ENCODE measurements at places on chromosomes 3 and 15.

GRCh38 chr3:2375376-2375775, 276.7 kb downstream of the CNTN4 start:
- DNase-seq, result no peak

DNA sequence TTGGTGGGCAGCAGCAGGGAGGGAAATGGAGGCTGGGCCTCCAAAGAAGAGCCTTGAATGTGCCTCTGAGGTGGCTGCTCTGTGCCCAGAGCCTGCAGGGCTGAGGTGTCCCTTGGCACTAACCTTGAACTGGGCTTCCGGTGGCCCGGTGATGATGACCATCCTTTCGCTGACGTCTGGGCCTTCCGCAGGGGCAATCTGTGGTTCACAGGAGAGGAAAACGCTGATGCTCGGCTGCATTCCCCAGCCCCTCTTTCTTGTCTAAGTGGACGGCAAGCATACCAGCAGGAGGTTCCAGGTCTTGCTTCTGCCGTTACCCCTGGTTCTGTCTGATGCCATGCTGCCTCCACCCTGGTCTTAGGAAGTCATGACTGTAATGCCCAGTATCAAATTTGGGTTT, 65.9 kb downstream of the SENP2 start:
- DNase-seq, result no peak

GRCh38 chr3:46935168-46935858, 41.2 kb downstream of the CCDC12 start:
- DNase-seq, result no peak

- no peak for DNase-seq
Observed at GRCh38 chr3:32959371-32959770, 7.9 kb downstream of the CCR4 start.

DNA sequence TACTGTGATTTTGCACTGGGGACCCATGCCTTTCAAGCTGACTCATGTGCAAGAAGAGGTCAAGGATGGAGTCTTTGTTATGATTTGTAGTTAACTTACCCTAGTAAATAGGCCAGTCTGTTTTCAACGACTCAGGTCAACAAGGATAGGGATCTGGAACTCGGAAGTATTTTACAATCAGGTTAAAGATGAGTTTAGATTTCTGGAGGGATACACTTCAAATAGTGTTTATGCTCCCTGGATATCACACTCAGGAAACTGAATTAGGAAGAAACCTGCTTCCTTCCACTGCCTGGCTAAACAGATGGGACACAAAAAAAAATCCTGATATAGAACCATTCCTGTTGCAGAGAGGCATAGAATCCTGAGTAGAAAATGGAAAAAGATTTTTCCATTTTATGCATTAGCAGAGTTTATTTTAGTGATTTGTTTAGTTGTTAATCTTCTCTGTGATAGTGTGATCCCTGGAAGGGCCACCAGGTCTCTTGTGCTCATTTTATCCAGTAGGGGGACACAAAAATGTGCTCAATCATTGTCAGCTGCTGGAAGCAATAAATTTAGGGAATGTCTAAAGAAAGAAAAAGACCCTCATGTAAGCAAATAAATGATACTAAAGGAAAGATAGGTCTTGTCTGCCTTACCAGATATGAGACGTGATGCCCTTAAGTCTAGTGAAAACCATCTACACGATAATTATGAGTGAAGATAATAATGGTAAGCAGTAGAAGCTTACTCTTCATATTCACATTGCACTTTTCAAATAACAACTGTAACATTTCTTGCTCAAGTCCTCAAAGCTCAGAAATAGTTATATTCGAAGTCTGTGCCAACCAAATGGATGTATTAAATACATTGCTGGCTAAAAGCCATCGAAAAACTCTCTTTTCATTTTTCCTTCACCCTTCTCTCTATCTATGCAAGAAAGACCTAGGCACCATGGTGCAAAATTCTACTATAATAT, 452.1 kb upstream of the KCNMB2 start:
- no peak for DNase-seq

GRCh38 chr3:157063926-157064325, 96.0 kb downstream of the CCNL1 start:
- no peak for DNase-seq

GRCh38 chr3:110685630-110686029, 386.0 kb upstream of the NECTIN3 start:
- no peak for DNase-seq

- no peak for DNase-seq
Observed at GRCh38 chr3:127420829-127421228, 133.0 kb upstream of the PRR20G start.

GRCh38 chr3:107950417-107950816, 140.4 kb downstream of the CD47 start:
- no peak for DNase-seq

- no peak for DNase-seq
Observed at GRCh38 chr15:97680606-97681220, 279.8 kb upstream of the ARRDC4 start.

- DNase-seq, result no peak
Observed at GRCh38 chr15:96692826-96693225, 362.3 kb downstream of the NR2F2 start.

DNA sequence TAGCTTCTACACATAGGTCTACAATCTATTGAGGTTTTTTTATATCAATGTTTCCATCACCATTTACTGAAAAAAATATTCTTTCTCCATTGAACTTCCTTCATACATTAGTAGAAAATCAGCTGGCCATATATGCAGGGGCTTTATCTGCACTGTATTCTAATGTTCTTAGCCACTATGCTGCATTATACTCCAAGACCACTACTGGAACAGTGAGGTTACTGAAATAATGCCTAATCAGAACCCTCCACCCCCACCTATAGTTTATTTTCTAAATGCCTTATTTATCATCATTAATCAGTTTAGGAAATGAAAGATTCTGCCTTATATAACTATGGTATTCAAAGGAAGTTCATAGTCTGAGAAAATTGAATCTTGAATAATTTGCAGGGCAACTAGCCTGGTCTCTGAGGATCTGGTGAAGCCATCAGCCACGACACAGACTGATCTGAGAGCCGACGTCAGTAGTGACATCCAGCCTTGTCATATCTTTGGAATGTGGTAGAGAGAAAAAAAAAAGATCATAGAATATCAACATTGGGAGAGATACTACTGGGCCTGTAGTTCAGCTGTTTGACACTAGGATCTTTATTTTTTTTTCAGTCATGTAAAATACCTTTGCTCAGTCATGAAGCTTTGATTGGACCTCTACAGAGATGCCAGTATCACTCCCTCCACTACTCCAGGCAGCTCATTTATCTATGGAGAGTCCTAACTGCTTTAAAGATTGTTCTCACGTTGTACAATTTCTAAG, 66.6 kb downstream of the P3H2 start:
- DNase-seq, result no peak

DNA sequence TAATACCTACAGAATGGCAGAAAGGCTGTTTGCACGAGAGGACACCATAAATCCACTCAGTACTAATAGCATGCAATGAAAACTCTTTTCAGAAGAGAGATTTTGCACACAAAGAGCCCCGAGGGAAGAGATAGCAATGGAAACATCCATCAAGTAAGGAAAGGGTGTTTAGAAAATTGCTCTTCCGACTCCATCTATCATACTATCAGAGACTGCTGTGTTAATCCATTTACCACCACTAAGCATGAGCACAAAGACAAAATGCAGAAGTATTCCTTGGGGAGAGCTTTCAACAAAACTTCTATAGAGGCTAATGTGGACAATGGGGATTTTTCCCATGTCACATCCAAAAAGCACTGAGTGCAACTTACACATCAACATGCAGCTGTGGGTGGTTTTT, 72.1 kb upstream of the PLAAT1 start:
- no peak for DNase-seq

- DNase-seq, result no peak
Observed at GRCh38 chr3:59935025-59935424, 885.2 kb upstream of the CFAP20DC start.

GRCh38 chr3:106452096-106452495, 583.3 kb upstream of the CBLB start:
- no peak for DNase-seq

- DNase-seq, result no peak
Observed at GRCh38 chr3:189171707-189172106, at the start of gene TPRG1. Gene TPRG1, plus strand, starts transcription at chr3:189171971. Its CDS starts 35,414 bp downstream, at chr3:189207385.

DNA sequence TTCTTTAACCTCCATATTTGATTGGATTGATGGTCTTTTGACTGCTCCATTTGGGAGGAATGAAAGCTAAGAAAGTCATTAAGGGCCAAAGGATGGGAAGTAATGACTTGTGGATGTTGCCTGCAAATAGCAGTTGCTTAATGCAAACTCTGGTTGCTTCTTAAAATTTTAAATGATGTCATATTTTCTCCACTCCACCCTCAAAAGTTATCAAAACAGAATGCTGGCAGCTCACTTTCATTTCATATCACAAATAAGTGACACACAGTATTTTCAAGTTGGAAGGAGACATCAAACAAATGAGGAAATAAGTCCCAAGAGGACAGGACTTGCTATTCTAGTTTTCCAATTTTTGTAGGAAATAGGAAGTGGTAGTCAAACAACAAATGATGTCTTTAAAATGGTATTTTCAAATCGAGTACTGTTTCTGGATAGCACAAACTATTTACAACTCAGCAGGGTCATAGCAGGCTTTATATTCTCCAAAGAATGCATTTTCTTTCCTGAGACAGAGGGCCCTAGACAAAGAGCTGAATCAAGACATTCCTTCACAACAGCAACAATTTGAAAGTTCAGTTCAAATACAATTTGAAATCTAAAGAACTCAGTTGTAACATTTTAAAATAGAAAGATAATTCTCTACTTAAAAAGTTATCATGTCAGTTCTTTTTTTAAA, 165.1 kb upstream of the UBE2E1 start:
- no peak for DNase-seq

DNA sequence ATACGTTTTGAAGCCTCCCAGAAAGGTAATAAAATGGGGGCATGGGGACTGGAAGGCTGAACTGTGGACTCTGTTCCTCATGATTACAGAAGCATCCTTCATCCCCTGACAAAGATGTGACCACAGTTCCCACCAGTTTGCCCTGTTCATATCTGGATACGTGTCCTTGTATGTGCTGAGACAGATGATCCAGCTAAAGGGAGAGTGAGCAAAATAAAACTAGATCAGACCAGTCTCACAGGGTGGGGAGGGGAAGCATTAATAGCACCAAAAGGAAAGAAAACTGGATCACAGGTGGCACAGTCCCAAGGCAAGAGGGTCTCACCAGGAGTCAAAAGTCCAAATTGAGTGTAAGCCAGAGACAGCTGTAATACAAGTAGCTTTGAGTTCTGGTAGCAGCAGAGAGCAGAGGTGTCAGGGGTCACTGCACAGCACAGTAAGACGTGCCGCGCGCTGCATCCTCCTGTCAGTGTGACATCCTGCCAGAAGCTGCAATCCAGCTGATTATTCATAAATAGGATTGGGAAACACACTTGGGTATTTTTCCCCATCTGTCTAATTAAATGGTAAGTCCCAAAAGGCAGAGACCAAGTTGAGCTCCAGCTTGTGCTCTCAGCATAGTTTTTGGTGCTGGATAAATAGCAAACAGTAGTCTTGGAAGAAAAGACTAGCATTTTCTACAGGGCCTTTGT, 560.0 kb upstream of the CFAP20DC start:
- no peak for DNase-seq

DNA sequence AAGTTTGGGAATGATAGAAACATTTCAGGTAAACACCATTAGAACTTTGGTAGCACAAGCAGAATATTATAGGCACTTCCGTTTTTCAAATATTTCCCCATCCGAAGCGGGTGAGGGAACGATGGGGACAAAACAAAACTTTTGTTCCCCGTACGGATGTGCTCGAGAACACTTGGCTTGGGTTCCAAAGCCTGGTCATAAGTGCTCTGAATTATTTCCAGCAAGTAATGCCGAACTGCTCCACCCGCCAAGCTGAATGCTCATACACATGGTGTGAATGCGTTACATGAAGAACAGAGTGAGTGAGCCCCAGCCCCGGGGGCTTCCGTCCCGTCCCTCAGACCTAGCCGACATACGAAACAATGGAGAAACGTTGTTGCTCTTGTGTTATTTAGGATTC, 438.2 kb upstream of the ARRDC4 start:
- no peak for DNase-seq

GRCh38 chr3:23377928-23378672, 175.0 kb downstream of the UBE2E2 start:
- DNase-seq, result no peak

GRCh38 chr3:37029516-37030163, 36.3 kb downstream of the MLH1 start:
- no peak for DNase-seq

DNA sequence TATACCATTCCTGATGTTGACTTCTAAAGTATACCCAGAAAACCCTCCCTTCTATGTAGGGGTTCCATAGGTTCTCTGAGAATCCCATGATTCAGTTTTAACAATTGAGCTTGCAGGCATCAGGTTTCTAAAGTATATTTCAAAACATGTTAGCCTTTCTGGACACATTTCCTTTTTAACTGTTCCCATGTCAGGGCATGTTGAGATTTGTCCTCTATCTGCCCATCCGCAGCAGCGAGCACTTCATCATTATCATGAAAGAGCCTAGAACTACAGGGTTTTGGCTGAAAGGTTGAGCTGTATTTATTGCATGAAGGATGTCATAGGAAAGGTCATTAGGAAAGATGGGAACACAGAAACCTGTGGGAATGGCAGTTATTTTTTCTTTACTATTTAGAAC, 201.1 kb upstream of the BHLHE40 start:
- DNase-seq, result no peak

DNA sequence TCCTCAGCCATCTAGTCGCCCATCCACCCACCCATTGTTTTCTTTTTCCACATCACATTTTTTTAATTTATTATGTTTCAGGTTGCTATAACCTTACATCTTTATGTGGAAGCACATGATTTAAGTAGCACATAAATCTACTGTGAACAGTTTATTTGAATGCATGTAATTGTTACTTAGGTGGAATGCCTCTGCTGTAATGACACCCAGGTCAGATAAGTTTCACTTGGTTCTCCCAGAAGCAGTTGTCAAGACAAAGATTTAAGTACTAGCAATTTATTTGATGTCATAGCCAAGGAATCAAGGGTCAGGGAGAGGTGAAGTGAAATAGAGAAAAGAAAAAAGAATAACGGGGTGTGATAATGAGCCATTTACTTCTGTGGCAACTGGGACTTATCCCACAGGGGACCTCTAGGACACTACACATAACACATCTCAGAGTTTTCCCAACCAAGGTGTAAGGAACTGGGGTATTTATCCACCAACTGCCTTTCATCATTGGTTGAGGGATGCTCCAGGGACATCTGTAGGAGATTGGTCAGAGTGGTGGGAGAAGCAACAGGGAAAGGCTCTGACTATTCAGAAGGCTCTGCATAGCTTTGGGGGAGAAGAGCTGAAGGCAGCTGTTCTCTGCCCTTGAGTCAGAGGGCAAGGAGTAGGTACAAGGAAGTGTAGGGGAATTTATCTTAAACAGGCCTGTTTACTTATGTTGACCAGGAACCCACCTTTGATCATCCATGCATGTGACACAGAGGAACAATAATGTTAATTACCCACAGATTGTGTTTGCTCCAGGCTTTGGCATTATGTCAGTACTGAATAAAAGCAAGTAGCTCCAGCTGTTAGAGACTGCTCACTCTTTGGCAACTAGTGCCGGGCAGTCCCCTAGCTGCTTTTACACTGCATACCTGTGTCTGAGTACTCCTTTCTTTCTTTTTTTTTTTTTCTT, 94.8 kb downstream of the CD200R1L start:
- DNase-seq, result no peak
